ENCODE measurements at places on chromosomes 3 and 15.

DNA sequence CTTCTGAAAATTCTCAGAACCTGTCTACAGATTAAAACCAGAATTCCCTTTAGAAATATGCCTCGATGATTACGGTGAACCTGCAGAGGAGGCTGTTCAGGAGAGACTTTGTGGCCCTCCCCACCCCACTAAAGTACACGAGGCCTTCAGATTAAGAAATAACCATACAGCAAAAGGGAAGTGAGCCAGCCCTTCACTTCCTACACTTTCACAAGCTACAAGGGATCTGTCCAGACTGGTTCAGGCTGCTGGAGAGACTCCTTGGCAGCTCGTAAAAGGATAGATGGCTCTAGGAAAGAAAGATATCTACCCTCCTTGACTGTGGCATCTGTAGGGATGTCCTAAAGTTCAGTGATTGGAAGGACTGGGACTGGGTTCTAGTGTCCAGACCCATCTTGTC lies 102.6 kb downstream of the ALDH1A2 start:
- DNase-seq = no peak

GRCh38 chr3:46124216-46125177 lies 83.6 kb downstream of the CCR1 start:
- DNase-seq = no peak

GRCh38 chr3:24349367-24350019 lies 145.2 kb downstream of the THRB start:
- DNase-seq = no peak

- no peak for DNase-seq
Measured at GRCh38 chr3:65170390-65171042, 482.7 kb upstream of the ADAMTS9 start.

GRCh38 chr3:17075907-17076306 lies 191.2 kb downstream of the PLCL2 start:
- no peak for DNase-seq

GRCh38 chr15:100928632-100929280 lies 9.6 kb downstream of the LRRK1 start:
- DNase-seq = no peak

DNA sequence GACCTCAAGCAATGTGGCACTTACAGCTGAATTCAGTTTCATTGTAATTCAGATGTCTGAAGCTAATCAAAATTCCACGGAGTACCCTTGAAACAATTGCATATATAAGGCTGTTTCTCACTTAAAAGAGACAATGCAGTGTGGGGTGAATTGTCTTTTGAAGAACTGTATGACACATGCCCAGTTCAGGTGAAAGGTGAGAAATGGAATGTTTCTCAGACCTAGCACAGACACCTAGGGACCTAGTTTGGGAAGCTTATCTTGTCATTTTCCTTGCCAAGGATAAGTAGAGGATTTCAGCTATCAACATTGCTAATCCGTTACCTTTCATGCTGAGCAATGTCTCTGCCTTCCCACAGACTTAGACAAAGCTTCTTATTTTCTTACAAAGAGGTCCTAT lies 36.3 kb downstream of the MBNL1 start:
- no peak for DNase-seq

DNA sequence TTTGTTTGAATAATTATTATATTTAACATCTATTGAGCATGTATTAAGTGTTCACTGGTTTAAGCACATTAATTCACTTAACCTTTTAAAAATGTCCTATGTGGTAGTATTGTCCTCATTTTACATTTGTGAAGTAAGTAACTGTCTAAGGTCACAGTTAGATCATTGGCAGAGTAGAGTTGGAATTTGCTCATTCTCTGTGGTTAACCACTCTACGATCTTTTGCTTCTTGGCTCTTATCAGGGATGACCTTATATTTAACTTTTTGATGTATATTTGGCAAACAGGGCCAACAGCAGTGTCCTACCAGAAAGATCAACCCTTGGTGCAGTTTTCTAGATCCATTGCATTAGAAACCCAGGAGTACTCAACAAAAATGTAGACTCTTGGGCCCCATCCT lies 34.0 kb downstream of the PXK start:
- DNase-seq = no peak

All from CD4-positive, alpha-beta T cell treated with Interferon alpha-2 for 1 hour (primary cell).